Neural progenitor cell (in vitro differentiated cells): ENCODE measurements at places on chromosomes 16 and 17. TPM values are rescaled to one million over a fixed set of nuclear protein-coding genes. Genes with fewer than 3 reads are reported as not detected.

DNA sequence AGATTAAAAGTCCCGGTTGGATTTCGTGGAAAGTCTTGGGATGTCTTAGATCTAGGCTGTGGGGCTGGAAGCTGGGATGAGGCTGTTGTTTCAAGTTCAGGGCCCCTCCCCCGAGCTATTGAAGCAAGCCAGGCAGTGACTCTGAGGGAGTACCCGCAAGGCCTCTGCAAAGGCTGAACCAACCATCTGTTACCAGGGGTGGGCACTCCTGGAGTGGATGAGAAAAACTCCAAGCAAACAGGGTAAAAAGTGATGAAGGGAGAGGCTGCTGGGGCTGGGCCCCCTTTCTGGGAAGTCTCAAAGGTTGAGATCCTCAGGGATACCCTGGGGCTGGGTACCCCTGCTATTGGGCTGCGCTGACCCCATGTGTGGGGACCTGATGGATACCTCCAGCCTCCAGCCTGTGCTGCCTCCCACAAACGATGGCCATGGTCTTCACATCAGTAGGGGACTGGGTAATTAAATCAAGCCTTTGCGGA, 82.4 kb upstream of the KIFC3 start:
- H3K27ac ChIP-seq, result no peak overlapping the region
- no peak overlapping the region for H3K4me3 ChIP-seq
- peaks cover 15% of the 10 kb centered on the region for H3K27me3 ChIP-seq
- no peaks in the 10 kb centered on the region for H3K36me3 ChIP-seq
- DNase-seq, result no peak
- H3K4me1 ChIP-seq, result peaks cover 7% of the 10 kb centered on the region

DNA sequence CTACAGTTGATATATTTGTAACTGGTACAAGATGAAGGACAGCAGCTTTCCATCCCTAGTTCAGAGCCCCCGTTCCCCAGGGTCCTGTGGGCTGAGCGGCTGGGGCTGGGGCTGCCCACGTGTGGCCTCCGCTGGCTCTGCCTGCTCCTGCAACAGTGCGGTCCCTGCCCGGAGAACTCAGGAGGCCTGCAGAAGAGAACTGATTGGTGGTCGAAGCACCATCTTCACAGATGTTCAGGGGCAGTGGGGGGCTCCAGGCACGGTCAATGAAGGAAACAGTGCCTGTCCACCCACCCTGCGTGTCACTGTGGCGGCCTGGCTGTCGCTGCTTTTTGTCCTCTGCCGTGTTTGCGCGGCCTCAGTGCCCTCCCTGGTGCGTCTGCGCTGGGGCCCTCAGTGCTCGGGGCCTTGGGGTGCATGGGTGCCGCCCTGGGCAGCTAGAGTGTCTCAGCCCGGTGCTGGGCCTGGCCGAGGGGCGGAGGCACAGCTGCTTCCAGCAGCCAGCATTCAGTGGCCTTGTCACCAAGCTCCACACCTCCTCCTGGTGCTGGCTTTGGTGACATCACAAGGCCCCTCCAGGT, 4.2 kb upstream of the NUDT16L1 start:
- H3K36me3 ChIP-seq, result no peaks in the 10 kb centered on the region
- no peaks in the 10 kb centered on the region for H3K27me3 ChIP-seq
- no peak overlapping the region for H3K27ac ChIP-seq
- H3K4me3 ChIP-seq, result no peak overlapping the region
- DNase-seq, result no peak

Gene CBX2
- total RNA-seq, result 53.5 and 155 TPM in 2 replicates

DNA sequence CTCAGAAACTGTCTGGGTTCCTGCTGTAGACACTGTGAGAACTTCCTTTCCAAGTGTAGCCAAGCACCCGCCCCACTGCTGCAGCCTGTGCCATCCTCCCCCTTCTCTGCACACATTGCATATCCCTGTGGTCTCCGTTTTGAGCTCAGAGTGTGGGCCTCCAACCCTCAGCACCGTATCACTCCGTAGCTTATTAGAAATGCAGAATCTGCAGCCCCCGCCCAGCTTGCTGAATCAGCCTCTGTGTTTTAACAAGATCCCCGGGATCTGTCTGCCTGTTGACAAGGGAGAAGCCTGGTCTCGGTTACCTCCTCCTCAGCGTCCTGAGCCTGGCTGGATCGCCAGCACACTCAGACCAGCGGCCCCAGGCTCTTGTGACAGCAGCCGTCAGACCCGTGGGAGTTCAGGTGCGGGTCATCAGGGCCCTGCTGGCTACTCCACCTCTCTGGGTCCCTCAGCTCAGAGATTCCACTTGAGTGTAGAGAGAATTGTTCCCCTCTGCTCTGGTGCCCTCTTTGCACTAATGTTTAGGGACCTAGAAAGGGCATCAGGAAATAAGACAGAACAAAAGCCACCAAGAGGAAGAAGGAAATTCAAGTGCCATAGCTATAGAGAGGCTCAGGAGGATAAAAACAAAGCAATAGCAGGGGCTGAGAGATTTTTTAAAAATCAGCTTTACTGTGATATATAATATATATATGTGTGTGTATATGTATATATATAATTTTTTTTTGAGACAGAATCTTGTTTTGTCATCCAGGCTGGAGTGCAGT, 92.3 kb downstream of the PITPNC1 start:
- no peak overlapping the region for H3K27ac ChIP-seq
- H3K4me1 ChIP-seq, result peaks cover 14% of the 10 kb centered on the region
- DNase-seq, result no peak
- no peaks in the 10 kb centered on the region for H3K36me3 ChIP-seq

DNA sequence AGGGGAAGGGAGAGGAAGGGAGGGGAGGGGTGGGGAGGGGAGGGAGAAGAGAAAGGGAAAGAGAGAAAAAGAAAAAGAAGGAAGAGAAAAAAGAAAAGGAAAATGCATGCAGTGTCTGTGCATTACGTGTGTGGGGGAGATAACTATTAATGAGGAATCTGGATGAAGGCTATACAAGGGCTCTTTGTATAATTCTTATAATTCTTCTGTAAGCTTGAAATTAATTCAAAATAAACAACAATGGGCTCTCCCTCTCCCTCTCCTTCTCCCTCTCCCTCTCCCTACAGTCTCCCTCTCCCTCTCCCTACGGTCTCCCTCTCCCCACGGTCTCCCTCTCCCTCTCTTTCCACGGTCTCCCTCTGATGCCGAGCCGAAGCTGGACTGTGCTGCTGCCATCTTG, 143.4 kb downstream of the VPS53 start:
- no peaks in the 10 kb centered on the region for H3K4me1 ChIP-seq
- H3K27me3 ChIP-seq, result no peaks in the 10 kb centered on the region
- no peak overlapping the region for H3K27ac ChIP-seq
- no peak overlapping the region for H3K4me3 ChIP-seq
- no peaks in the 10 kb centered on the region for H3K36me3 ChIP-seq

DNA sequence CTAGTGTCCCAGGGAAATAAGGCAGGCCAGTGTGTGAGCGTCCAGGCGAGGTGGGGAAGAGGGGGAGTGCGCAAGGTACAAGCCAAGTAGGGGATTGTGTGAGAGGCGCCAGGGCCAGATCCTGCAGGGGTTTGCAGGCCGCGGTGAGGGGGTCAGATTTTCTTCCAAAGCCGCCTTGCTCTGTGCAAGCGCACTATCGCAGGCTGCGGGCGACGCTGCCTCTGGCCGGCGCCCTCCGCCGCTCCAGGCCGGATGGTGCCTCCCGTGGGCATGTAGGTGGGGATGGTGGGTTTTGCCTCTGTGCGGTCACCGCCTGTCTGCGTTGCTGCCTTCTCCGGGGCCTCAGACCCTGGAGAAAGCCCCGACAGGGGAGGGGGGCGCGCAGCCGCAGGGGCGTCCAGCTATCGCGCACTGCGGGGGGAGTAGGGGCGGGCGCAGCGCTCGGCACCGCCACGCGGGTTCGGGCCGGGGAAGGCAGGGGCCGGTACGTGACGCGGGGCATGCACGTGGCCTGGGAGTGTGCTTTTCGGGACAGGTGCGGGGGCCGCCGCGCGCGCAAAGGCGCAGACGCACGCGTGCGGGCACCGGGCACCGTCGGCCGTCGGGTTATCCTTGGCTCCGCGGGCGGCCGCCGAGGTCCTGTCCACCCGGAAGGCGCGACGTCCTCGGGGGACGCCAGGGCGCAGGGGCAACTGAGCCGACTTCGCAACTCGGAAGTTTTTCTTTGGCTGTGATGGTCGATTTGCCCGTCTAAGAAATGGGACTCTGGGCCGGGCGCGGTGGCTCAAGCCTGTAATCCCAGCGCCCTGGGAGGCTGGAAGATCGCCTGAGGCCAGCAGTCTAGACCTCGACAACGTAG, 1.1 kb upstream of the HAPSTR1 start:
- no peaks in the 10 kb centered on the region for H3K27me3 ChIP-seq
- peak overlapping the region; percentile 57 for H3K4me3 ChIP-seq
- DNase-seq, result peak; percentile 80
- H3K27ac ChIP-seq, result peak overlapping the region; percentile 35
- H3K4me1 ChIP-seq, result peaks cover 21% of the 10 kb centered on the region

DNA sequence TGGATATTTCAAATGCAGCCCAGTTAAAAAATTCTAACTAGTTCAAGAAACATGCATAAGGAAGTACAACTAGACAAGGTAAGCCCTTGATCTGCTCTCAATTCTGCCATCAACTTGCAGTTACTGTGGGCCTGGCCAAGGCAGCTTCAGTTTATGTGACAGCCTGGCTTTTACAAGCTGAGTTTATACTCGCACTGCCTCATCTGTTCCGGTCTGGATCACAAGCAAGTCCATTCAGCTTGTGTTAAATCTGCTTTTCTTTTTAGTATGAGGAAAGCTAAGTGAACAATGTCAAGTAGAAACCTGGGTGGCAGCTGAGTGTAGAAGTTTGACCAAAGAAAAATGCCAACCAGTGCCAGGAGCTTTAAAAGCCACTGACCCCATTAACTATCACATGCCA, 76.6 kb upstream of the CORO6 start:
- no peaks in the 10 kb centered on the region for H3K27me3 ChIP-seq
- no peak for DNase-seq
- H3K4me1 ChIP-seq, result no peaks in the 10 kb centered on the region
- H3K27ac ChIP-seq, result no peak overlapping the region

Gene KRTAP4-4
- not detected in 2 replicates for total RNA-seq

Gene SLC9A5
- total RNA-seq, result 2.5 and 4.2 TPM in 2 replicates

Gene CTRB2
- not detected in 2 replicates for total RNA-seq

DNA sequence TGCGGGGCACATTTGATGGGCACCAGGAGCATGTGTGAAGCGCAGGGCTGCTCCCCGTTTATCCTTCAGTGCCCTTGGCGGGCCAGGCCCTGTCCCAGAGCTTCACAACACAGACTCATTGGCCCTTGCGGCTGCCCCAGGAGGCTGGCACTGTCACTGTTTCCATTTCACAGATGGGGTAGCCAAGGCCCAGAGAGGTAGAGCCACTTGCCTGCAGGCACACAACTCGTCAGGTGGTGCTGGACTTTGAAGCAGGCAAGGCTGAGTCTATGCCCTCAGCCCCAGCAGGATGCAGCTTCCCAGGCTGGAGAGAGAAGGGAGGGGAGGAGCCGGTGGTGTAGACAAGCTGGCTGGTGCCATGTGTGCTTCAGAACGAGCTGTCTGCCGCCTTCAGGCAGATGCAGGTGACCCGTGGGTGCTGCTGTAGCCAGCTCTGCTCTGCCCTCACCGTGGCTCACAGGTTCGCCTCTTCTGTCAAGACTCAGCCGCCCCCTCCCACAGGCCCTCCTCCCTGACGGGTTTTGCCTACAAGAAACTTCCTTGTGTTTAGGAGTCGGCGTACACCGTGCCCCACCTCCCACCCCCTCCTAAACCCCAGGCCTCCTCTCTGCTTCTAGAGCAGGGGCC, 232.3 kb upstream of the CIBAR2 start:
- H3K4me3 ChIP-seq, result no peak overlapping the region
- no peak overlapping the region for H3K27ac ChIP-seq
- no peaks in the 10 kb centered on the region for H3K36me3 ChIP-seq
- H3K4me1 ChIP-seq, result peaks cover 6% of the 10 kb centered on the region

Gene DNAH9
- total RNA-seq, result 0.62 and 1.3 TPM in 2 replicates

Gene ARHGDIG
- 0.84 TPM in 1 of 2 replicates, not detected in the other for total RNA-seq

Gene KRT36
- not detected in 2 replicates for total RNA-seq

DNA sequence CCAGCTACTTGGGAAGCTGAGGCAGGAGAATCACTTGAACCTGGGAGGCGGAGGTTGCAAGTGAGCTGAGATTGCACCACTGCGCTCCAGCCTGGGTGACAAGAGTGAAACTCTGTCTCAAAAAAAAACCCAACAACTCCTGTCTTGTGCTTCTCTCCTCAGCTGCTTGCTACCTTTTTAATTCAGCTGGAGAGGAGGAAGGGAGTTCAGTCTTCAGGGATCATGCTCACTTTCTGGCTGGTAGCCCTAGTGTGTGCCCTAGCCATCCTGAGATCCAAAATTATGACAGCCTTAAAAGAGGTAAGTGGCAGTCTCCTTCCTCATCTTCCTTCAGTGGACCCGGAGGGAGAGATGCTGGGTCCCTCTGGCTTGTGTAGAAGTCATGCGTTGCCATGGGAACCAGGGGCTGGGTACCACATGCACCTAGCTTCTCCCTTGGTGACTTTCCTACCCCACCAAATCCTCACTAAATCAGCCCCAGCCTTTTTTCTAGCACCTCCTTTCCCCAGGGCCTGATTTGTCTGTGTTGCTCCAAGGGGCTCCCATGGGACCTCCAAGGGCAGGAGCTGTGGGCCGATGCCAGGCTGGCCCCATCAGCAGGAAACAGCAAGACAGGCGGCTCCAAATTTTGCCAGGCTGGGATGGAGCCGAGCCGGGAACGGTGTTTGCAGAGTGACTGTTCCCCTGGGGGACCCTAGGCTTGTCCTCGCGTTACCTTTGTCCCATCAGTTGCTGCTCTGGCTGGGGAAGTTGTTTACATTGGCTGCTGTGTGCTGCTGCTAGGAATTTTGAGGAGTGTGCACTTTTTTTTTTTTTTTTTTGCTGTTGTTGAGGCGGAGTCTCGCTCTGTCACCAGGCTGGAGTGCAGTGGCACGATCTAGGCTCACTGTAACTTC, 65.2 kb downstream of the ABCC1 start:
- H3K4me1 ChIP-seq, result no peaks in the 10 kb centered on the region
- H3K4me3 ChIP-seq, result no peak overlapping the region
- no peaks in the 10 kb centered on the region for H3K36me3 ChIP-seq
- no peaks in the 10 kb centered on the region for H3K27me3 ChIP-seq

Gene TCF25
- total RNA-seq, result 95.6 and 127 TPM in 2 replicates

Gene NPW
- total RNA-seq, result 0.99 TPM in 1 of 2 replicates, not detected in the other

Gene KRT40
- total RNA-seq, result not detected in 2 replicates

Gene RCVRN
- total RNA-seq, result not detected in 2 replicates

Gene HBA1
- total RNA-seq, result not detected in 2 replicates

DNA sequence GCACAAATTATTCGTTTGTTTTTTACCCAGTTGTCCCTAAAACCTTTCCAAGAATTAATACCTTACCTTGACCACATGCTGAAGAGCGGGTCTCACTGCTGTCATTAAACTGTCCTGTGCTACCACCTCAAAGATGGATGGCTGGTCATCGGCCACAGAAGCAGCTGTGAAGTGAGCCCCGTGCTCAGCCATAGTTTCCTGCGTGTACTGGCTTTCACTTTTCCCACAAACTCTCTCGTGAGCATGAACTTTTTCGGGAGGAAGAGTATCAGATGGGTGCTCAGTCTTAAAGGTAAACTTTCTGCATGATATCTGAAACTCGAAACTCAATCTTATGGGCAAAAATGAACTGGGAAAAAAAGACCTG, 558 bp downstream of the PEX12 start:
- peaks cover 10% of the 10 kb centered on the region for H3K4me1 ChIP-seq
- no peak overlapping the region for H3K27ac ChIP-seq
- H3K36me3 ChIP-seq, result no peaks in the 10 kb centered on the region
- no peaks in the 10 kb centered on the region for H3K27me3 ChIP-seq
- no peak for DNase-seq

Gene TNFRSF17
- not detected in 2 replicates for total RNA-seq

GRCh38 chr17:74742153-74742515, 5.1 kb downstream of the RAB37 start:
- no peaks in the 10 kb centered on the region for H3K36me3 ChIP-seq
- no peak overlapping the region for H3K27ac ChIP-seq
- H3K4me1 ChIP-seq, result peaks cover 32% of the 10 kb centered on the region
